Fibroblast of the aortic adventitia (primary cell): ENCODE measurements at places on chromosomes 7 and 10. TPM values are rescaled to one million over a fixed set of nuclear protein-coding genes. Genes with fewer than 3 reads are reported as not detected.

LMOD2 gene
- not detected in 2 replicates for total RNA-seq

OR9A2 gene
- total RNA-seq, result not detected in 2 replicates

DENND2A gene
- 10.8 and 17.7 TPM in 2 replicates for total RNA-seq

PLCE1 gene
- 4.2 and 8.9 TPM in 2 replicates for total RNA-seq

TRIM73 gene
- 0.18 and 1.6 TPM in 2 replicates for total RNA-seq

TRIM74 gene
- total RNA-seq, result not detected in 2 replicates
